Posterior vena cava (tissue), 2 donors: ENCODE measurements at places on chromosomes 13 and 19. TPM values are rescaled to one million over a fixed set of nuclear protein-coding genes. Genes with fewer than 3 reads are reported as not detected.
A peak's percentile ranks its signal among the peaks of the same experiment; 100 is the strongest.

Gene SYDE1
- total RNA-seq = 44.6 TPM

DNA sequence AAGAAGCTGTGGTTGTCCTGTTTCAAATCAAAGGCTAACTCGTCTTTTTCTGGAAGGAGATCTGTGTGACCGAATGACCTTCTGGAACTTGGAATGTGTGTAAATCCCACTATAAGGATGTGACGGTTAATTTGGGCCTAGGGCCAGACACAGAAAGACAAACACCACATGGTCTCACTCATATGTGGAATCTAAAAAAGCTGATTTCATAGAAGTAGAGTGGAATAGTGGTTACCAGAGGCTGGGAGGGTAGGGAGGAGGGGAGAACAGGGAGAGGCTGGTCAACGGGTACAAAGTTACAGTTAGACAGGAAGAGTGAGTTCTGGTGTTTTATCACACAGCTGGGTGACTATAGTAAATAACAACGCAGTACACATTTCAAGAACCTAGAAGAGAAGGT is 39.3 kb upstream of the RGCC start:
- DNase-seq = no peak

DNA sequence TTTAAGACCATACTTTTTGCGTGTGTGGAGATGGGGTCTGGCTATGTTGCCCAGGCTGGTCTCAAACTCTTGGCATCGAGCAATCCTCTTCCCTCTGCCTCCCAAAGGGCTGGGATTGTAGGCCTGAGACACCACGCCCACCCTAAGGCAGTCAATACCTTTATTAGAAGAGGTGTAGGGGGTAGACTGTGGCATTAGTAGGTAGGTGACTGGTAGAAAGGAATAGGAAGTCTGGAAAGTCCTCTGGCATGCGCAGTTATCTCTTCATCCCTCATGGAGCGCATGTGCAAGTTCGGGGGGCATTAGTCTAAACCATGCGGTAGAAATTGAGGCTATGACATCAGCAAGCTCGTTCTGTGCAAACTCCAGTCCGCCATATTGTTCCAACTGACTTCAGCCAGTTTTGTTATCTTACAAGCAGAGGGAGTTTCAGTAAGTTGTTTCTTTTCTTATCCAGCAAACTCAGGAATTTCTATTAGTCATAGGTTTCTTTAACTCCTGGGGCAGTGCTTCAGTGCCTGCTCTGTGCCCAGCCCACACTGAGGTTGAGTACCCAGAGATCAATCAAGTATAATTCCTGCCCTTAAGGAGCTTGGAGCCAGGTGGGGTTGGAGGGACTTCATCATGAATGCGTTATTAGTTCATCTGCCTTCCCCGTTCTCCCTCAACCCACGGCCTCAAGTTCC is 7.3 kb upstream of the RANBP3 start:
- no peak for DNase-seq

Gene ZNF418
- 6.5 TPM for total RNA-seq

- no peak for DNase-seq
Measured at GRCh38 chr13:106473154-106473553, 62.3 kb downstream of the EFNB2 start.

Gene FGF21
- total RNA-seq = not detected

Gene RFPL4AL1
- total RNA-seq = not detected

DNA sequence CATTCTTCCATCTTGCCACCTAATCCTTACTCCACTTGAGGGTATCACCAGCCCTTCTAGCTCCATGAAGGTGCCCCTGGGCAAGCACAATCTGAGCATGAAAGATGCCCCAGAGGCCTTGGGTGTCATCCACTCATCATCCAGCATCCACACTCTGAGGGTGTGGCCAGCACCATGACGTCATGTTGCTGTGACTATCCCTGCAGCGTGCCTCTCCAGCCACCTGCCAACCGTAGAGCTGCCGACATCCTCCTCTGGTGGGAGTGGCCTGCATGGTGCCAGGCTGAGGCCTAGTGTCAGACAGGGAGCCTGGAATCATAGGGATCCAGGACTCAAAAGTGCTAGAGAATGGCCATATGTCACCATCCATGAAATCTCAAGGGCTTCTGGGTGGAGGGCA is 3.1 kb upstream of the KLK3 start:
- DNase-seq = no peak

Gene C1QTNF9
- 0.42 TPM for total RNA-seq

Gene SLC25A41
- total RNA-seq = not detected

Gene EBI3
- total RNA-seq = 2.0 TPM

DNA sequence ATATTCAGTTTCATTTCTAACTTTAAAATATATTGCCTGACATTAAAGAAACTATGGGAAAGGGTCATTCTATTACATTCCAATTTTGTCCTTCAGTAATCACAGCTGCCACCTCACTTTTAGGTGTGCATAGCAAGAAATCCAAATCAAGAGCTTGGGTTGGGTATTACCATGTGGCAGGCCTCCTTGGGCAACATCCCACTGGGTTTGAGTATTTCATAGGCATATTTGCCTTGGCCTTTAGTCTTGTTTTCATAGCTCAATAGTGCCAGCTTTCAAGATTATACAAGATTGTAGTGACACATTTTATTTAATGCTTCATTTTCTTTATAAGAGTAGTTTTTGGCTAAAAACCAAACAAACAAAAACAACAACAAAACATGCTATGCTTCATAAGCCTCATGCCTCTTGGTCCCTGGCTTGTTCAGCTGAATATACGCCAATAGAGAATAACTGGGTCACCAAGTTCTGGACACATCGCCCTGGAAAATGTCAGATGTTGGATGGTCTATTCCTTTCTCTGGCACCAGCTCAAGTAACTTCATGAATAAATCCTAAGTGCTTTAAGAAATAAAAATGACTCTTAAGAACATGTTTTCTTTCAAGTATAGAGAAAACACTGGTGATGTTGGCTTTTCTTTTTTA is 167.4 kb upstream of the STARD13 start:
- DNase-seq = no peak

- no peak for DNase-seq
Measured at GRCh38 chr13:108494991-108495645, 134.3 kb upstream of the MYO16 start.

DNA sequence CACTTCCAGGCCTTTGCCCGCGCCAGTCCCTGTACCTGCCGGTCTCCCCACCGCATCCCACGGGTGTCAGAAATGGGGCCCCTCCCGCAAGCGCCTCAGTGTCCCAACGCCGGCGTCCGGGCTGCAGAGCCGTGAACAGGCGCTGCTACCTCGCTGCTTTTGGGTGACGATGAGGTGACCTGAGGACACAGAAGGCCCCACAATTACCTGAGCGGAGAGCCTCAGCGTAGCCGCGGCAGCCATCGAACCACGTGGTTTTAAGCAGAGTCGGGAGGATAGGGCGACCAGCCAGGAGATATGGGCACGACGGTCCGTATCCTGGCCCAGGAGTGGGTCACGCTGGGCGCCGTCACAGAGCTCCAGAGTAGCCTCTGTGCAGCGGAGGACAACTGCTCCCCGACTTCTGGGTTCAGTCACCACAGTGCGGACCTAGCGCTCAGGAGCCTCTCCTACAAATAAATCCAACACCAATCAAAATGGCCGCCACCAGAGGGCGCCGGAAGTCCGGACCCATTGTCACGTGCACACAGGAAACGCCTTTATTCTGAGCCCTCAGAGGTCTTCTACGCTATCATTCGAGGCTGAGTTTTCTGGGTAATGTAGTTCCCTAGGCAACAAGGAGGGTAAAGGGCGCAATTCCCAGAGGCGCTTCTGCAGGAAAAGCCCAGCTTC is at the start of gene ZNF814:
Gene ZNF814 (minus strand): TSS at position 478 of the 672 bp plus-strand sequence. CDS start 235 bp downstream, at position 243.
- peak; percentile 92 for DNase-seq

GRCh38 chr13:74557870-74558269 is 423.7 kb upstream of the KLF12 start:
- no peak for DNase-seq

Gene NTF4
- total RNA-seq = not detected

Gene WASF3
- 25.6 TPM for total RNA-seq

Gene UNC13A
- 0.60 TPM for total RNA-seq

DNA sequence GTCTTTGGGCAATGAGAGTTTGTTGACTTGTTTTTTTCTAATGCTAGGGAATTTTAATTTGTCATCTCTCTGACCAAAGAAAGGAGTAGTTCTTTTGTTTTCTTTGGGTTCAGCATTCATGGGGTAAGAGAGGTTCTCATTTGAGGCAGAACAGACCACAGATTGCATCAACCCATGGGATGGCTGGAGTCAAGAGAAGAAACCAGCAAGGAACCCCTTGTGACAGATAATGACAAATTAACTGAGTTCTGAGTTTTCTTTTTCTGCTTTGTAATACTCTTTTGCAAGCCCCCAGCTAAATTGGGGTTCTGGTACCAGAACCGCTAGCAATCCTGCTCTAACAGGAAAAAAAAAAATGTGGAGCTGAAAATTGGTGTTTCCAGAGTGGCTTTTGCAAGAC is 864.1 kb downstream of the DIAPH3 start:
- no peak for DNase-seq

DNA sequence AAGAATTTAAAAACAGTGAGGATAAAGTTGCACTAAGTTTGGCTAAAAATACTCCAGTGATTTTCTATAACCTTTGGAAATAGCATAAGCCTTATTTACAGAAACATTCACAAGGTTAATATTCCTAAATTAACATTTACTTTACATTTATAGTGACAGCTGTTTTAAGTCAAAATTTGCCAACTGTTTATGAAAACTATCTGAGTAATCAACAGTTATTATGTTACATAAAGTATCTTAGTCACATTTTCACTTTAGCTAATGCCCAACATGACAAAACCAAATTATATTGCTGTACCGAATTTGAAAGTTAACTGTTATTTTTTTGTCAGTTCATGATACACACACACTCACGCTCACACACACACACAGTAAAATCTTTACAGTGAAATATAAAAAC is 1.2 kb downstream of the TNFRSF19 start:
- DNase-seq = no peak

- no peak for DNase-seq
Measured at GRCh38 chr19:56088497-56089215, 32.4 kb downstream of the ZNF787 start.

Gene PPP5C
- total RNA-seq = 44.3 TPM

DNA sequence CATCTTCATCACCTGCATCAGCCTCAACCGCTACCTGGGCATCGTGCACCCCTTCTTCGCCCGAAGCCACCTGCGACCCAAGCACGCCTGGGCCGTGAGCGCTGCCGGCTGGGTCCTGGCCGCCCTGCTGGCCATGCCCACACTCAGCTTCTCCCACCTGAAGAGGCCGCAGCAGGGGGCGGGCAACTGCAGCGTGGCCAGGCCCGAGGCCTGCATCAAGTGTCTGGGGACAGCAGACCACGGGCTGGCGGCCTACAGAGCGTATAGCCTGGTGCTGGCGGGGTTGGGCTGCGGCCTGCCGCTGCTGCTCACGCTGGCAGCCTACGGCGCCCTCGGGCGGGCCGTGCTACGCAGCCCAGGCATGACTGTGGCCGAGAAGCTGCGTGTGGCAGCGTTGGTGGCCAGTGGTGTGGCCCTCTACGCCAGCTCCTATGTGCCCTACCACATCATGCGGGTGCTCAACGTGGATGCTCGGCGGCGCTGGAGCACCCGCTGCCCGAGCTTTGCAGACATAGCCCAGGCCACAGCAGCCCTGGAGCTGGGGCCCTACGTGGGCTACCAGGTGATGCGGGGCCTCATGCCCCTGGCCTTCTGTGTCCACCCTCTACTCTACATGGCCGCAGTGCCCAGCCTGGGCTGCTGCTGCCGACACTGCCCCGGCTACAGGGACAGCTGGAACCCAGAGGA is 2.6 kb downstream of the P2RY11 start:
- DNase-seq = peak; percentile 84

Gene TNNT1
- total RNA-seq = not detected

- DNase-seq = no peak
Measured at GRCh38 chr19:48484247-48484893, 15.2 kb downstream of the CYTH2 start.

Gene ZNF439
- 5.4 TPM for total RNA-seq

Gene KLK6
- not detected for total RNA-seq

Gene ARRDC5
- 0.56 TPM for total RNA-seq

Gene SLC1A6
- not detected for total RNA-seq

- DNase-seq = no peak
Measured at GRCh38 chr19:54172471-54173358, at the start of gene TMC4. TMC4 (minus strand) TSS chr19:54173160; CDS start chr19:54173117, 43 bp downstream.

Gene EHD2
- total RNA-seq = 235 TPM

Gene PPP1R13L
- 20.1 TPM for total RNA-seq

DNA sequence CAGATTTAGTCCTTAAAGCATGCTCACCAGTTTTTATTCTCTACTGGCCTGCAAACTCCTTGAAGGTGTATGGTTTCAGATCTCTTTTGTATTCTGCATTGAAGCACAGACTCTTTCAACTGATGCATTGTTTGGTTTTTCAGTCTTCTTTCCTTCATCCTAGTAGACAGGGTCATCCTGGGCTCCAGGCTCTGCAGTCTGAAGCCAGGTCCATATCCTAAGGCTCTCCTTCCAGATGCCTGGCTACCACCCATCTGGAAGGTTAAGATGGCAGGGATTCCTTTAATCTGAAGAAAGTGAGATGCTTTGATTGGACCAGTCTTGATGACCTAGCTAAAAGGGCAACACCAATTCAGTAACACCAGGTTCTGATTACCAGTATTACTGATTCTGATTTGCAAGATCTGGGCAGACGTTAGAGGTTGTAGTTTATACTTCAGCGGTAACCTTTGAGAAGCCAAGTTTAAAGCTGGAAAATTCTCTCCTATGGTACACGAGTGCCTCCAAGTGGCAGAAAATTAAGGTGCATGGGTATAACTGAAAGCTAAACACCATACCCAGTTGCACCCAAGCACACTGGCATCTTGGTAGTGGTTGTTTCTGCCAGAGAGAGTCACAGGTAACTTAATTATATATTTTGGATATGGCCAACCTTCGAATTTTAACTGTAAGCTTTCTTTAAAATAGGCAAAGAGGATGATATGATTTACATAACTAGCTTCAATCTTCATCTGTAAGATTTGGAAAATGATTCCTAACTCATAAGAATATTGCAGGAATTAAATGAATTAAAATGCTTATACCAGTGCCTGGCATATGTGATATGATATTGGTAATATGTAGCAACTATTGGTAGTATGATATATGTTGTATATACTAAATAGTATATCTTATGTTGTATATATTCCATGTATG is 1651.9 kb upstream of the MIR17HG start:
- no peak for DNase-seq

DNA sequence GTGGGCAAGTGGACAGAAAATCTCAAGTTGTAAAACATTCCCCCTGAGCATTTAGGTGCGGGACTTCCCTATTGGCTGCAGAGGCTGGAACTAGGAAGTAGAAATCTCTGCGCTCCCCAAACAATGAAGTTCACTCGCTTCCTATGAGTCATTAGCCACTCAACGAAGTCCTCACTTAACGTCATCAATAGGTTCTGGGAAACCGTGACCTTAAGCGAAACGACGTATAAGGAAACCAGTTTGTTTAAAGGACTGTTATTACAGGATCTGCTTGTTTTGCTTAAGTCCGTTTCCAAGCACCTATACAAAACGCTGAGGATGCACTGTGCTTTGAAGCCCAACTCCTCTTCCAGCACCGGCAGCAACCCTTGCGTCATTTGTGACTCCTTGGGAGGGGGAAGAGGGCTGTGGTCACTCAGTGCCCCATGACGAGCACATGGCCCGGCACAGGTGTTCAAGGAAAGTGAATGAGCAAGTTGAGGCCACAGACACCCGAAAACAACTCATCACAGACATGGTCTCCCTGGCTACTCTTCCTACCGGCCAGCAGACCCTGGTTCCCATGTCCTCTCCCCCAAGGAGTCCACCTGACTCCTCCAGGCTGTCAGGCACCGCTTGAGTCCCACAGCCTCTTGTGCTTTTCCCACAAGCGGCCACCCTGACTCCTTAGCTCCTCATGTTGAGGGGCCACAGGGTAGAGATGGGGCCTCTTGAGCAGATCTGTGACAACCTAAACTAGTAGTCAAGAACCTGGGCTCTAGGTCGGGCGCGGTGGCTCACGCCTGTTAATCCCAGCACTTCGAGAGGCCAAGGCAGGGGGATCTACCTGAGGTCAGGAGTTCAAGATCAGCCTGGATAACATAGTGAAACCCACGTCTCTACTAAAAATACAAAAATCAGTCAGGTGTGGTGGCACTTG is 4.8 kb downstream of the RPS16 start:
- DNase-seq = peak; percentile 90
